ENCODE measurements at places on chromosomes 3 and 15.

- no peak for DNase-seq
Measured at GRCh38 chr15:76200641-76201105, 110.6 kb downstream of the ETFA start.

- DNase-seq, result no peak
Measured at GRCh38 chr3:192817506-192817905, 90.2 kb upstream of the FGF12 start.

- DNase-seq, result no peak
Measured at GRCh38 chr15:60918234-60918959, 310.7 kb downstream of the RORA start.

- DNase-seq, result no peak
Measured at GRCh38 chr3:180264479-180264878, 227.7 kb upstream of the PEX5L start.

- DNase-seq, result no peak
Measured at GRCh38 chr3:46468753-46469600, 4.3 kb upstream of the LTF start.

GRCh38 chr3:10365791-10366190 is 44.9 kb upstream of the SEC13 start:
- DNase-seq, result no peak

Measured in activated CD8-positive, alpha-beta memory T cell treated with anti-CD3 and anti-CD28 coated beads for 1 hour (primary cell).